ENCODE measurements at places on chromosomes 4 and X.

DNA sequence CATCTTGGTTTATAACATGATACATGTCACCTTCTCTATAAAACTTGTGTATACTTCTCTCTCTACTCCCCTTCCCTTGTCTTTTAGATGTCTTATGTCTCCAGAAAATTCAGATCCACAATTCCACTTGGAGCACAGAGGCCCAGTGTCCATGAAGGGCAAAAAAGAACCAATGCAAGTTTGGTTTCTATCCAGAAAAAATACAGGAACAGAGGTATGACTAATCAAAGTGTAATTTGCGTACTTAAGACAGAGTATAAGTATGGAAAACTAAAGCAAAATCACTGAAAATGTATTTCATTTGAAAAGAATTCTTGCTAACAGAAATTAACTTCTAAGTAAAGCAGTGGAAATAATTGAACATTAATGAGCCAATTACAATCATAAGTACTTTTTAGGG lies 46.2 kb downstream of the GUCY1B1 start:
- no peak for DNase-seq

DNA sequence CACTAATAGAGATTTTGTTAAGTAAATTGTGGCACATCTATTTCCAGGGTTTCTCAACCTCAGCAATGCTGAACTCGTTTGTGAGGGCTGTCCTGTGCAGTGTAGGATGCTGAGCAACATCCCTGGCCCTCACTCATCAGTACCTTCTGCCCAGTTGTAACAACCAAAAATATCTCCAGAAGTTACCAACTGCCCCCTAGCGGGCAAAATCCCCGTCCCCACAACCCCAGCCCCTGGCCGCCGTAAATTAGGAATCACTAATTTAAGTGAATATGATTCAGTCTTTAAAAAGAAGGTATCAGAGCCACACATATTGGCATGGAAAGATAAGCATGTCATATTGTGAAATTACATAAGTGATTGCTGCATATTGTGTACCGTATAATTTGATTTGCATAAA lies 123.4 kb downstream of the ASB9 start:
- peak; percentile 80 for DNase-seq

DNA sequence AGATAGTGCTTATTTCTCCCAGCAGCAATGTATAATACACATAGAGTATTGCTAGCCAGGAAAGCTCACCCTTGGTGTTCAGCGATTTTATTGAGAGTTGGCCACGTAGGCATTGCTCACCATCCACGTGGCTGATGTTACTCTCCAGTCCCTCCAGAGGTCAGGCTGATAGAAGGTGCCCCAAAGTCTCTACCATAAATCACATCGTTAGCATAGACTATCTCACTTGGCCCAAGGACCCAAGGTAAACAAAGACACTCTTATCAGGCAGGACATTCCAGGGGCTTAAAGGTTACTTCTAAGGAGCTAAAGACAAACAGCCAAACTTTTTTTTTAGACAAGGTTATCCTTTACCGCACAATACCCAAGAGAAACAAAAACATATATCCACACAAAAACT lies 30.3 kb upstream of the RGN start:
- peak; percentile 40 for DNase-seq

GRCh38 chr4:123418351-123418931 lies 21.8 kb downstream of the SPRY1 start:
- peak; percentile 87 for DNase-seq

DNA sequence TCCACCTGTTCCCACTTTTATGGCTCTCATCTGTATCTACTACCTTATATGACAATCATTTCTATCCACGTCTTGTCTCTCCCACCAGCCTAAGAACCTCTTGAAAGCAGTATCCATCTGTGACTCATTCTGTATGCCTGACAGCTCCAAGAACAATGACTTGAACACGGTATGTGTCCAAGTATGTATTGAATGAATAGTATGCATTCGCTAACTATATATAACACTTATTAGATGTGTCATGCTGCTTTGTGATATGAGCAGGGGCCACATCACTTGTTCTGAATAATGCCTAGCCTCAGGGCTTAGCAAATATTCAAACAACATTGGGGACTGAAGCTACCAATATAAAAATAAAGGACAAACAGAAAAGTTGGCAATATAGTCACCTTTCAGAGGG lies 4.9 kb downstream of the OPHN1 start:
- DNase-seq, result no peak

GRCh38 chr4:70640192-70640591 lies 11.6 kb downstream of the ENAM start:
- no peak for DNase-seq

DNA sequence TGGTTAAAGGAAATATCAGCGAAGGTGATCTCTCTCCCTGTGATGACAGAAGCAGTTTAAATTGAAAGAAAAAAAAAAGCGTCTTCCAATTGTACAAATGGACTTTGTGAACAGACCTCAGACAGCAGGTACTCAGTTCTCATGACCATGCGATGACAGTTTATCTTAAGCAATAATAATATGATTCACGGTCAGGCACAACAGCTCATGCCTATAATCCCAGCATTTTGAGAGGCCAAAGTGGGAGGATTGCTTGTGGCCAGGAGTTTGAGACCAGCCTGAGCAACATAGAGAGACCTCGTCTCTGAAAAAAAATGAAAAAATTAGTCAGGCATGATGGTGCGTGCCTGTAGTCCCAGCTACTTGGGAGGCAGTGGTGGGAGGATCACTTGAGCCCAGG lies 51.0 kb downstream of the RELL1 start:
- no peak for DNase-seq

DNA sequence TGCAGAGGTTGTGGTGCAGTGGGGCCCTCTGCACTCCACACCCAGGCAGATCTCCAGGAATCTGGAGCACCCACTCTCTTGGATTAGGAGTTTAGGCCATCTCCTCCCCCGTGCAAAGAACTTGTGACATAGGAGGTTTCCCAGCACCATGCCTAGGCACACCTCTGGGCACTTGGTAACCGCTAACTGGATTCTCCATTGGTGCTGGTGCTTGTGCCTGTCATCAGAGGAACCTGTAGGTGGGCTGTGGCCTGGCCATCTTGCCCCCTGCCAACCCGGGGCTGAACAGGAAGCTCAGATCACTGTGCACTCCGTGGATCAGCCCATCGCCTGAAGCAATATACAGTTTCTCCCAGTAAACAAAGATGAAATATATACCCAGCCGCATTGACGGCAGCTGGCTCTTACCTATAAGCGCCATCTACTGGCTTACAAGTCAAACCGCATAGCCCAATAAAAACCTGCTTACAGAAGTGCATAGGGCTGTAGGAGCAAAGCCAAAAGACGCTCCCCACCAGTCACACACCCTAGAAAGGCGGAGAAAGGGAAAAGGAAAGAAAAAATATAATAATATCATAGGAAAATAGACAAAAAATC lies 19.1 kb upstream of the TEX13B start:
- DNase-seq, result peak; percentile 57

DNA sequence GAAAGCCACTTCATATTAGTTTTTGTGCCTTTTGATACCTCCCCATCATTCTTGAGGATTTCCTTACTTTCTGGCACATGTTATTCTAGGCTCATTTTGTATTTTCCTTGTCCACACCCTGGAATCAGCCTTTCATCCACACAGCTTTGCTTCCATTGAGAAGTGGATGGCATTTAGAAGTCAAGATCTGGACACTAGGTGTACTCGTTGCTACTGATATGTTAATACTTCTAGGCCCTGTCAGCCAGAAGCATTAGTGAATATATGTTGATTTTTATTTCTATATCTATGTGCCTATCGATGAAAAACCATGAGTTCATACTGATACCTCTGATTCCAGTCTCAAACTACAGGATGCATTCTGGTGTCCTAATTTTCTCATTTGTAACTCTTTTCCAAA lies 73.2 kb downstream of the ARHGAP24 start:
- DNase-seq, result no peak

DNA sequence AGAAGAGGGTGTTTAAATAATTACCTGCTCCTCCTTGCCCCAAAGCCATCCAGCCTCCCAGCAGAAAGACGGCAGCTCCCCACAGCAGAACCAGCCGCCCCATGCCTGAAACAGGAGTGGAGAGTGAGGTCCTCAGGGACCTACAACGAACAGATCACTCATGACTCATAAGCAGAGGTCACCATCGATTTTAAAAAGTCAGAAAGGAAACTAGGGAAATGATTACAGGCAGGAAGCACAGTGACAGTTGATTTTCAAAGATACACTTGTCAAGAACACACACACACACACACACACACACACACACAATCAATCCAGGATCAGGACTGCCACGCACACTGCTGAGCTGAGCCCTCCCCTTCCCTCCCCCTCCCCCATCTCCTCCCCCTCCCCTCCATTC lies at the start of gene CRLF2:
TSS of gene CRLF2 (minus strand) at position 118 of the 400 bp plus-strand sequence. CDS start at position 103, 15 bp downstream.
- peak; percentile 22 for DNase-seq

- DNase-seq, result no peak
Observed at GRCh38 chr4:88102026-88102425, 56.4 kb downstream of the ABCG2 start.

DNA sequence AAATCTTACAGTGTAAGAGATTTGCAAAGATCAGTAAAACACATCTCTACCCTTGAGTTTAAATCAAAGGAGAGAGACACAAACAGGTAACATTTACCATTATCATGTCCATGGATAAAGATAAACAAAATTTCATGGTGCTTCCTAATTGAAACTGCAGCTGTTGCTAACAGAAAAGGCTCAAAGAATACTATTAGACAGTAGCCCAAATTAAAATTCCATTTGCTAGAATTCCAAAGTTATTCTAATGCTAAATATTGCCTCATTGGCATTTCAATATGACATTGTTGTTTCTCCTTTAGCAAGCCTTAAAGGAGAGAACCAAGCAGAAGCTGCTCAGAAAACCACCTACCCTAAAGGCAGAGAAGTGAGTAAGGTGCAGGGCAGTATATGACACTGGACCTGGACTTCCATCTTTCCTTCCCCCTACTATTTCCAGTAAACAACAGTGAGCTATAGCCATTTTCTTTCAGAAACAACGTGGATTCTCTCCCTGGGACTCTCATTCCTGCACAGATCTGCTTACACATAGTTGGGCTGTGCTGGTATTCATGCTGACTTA lies 19.5 kb upstream of the ZCCHC13 start:
- DNase-seq, result no peak

- no peak for DNase-seq
Observed at GRCh38 chrX:45758319-45758718, 557.6 kb upstream of the DIPK2B start.

DNA sequence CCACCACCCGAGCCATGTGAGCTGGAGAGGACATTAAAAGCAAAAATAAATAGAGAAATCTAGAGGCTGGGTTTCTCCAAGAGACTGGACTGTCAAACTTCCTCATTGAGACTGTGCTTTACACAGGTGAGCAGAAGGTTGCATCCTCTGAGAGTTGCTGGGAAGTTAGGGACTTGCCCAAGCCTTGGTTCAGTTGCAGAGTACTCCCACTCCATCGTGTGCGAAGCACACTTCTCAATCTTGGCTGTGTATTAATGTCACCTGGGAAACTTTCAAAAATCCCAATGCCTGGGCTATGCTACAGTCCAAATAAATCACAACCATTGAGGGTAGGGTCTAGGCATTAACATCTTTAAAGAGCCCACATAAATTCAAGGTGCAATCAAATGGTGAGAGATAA lies 89.2 kb downstream of the ZNF330 start:
- DNase-seq, result no peak

- no peak for DNase-seq
Observed at GRCh38 chrX:74324131-74324530, 20.2 kb downstream of the ZCCHC13 start.

DNA sequence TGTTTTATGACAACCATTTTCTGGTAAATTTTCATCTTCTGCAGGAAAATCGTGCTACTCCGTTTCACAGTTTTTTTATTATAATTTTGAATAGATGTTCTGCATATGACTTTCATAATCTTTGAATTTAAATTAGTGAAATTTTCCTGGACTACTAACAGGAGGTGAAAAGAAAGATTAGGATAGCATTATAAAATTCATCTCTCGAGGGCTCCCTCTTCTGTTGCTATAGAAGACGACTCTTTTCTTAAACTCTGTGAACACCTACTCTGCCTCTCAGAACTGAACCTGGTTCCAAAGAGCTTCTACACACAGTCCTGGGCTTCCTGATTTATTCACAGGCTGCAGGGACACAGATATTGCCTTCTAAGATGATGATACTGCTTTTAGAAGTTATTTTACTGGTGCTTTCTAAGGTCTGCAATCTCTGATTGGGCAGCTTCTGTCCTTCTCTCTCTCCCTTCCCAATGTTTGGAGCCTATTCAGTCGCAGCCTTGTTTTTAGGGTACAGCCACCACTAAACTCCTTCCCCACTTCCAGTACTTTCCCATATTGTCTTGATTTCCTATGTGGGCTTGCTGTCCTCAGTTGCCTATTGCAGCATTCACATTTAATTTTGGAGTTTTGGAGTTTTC lies 10.1 kb upstream of the SAP30 start:
- no peak for DNase-seq

Data from endodermal cell (in vitro differentiated cells).